ENCODE measurements at places on chromosomes 5 and 9. TPM values are rescaled to one million over a fixed set of nuclear protein-coding genes. Genes with fewer than 3 reads are reported as not detected.

Gene CDC20B
- total RNA-seq: 0.78 TPM

Gene SLC36A3
- total RNA-seq: not detected

Gene NEURL1B
- total RNA-seq: 19.2 TPM

Gene ADAMTS16
- total RNA-seq: 0.62 TPM

Gene MATR3
- 769 TPM for total RNA-seq

Gene IL4
- total RNA-seq: not detected

Gene ANXA1
- 27.0 TPM for total RNA-seq

Gene LIX1
- 8.3 TPM for total RNA-seq

Gene COL5A1
- total RNA-seq: 4.5 TPM

Gene SLF1
- 46.0 TPM for total RNA-seq

Gene CNTNAP3B
- total RNA-seq: 68.5 TPM

Gene ADAMTSL1
- 7.3 TPM for total RNA-seq

Gene BDP1
- total RNA-seq: 90.5 TPM

Gene PKD2L2
- total RNA-seq: not detected

Gene SPINK5
- total RNA-seq: not detected

Gene ARL14EPL
- not detected for total RNA-seq

Gene SEMA5A
- total RNA-seq: 11.2 TPM

Gene MEIKIN
- 1.7 TPM for total RNA-seq

Measured in occipital lobe (tissue), 3 donors.